8988T (cell line): ENCODE measurements at places on chromosomes 3 and 15.

DNA sequence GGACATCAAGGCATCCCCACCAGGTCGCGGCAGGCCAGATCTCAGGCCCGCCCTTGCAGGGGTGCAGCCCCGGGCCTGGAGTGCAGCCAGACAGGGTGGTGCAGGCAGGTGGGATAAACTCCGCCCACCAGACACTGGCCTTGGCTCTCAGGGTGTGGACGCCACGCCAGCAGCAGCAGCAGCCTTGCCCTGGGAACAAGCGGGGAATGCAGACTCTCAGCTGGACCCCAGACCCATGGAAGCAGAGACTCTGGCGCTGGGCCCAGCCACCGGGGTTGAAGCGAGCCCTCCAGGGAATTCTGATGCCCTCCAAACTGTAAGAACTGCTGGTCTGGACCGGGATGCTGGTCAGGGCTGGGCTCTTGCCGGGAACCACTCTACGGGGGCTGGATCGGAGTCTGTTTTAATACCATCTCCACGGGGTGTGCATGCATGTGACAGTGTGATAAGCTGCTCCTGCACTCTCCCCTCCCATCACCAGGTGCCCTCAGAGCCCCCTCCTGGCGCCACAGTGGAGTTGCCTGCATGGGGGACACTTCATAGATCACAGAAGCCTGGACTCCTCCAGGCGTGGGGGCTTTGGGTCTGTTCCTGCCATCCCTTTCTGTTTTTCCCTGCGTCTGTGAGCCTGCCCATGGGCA is 142.7 kb downstream of the NSMCE3 start:
- DNase-seq = no peak

- DNase-seq = no peak
Measured at GRCh38 chr15:99210334-99210733, 39.0 kb downstream of the TTC23 start.

- no peak for DNase-seq
Measured at GRCh38 chr3:149417727-149418126, 40.3 kb upstream of the TM4SF1 start.

GRCh38 chr3:58203541-58203940 is 7.2 kb downstream of the DNASE1L3 start:
- no peak for DNase-seq
